ENCODE measurements at places on chromosomes 11 and 22.

DNA sequence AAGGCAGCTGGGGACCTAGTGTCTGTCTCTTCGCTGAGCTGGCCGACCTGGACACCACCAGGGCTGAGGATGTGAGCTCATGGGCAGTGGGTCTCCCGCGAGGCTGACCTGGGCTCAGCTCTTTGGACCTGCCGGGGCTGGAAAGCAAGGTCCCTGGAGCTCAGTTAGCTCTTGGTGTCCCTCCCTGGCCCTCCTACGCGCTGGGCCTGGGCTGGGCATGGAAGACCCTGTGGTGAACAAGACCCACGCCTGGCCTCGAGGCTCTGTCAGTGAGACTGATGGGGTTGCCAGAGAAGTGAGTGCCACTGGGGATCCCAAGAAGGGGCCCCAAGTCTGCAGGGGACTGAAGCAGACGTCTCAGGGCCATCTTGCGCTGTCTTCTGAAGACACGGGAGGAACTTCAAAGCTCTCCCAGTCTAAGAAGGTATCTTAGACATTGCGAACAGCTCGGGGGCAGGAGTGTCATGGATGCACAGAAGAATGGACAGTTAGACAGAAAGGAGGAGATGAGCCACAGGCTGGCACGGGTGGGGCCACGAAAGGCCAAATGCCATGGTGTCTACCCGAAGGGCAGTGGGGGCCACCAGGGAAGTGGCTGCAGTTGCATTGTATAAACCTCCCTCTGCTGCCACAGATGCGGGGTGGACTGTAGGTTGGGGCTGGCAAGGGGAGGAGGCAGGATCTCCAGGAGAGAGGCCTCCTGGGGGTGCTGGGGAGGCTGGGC is 31.2 kb downstream of the NFAM1 start:
- no peak for DNase-seq

DNA sequence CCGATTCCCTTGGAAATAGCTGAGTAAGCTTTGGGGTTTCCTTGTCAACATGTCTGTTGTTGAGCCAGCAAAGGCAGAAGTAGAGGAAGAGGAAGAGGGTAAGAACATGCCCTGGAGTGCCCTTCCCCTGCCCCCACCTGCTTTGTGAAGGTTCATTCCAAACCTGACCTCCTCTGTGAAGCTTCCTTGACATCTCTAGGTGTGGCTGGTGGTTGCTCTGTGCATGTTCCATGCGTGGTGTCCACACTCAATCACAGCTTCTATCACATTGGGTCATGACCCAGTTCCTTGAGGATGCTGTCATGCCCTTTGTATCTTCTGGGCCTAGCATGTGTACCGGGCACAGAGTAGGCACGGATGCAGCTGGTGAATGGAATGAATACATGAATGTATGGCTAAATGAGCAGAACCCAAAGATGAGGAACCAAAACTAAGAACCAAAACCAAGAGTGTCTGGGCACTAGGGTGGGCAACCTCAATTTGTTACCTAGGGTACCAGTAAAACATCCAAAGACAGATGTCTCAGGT is 23.7 kb upstream of the FXYD6 start:
- DNase-seq, result no peak

- no peak for DNase-seq
Observed at GRCh38 chr11:62688491-62688890, 839 bp downstream of the LRRN4CL start.

GRCh38 chr11:112555491-112556364 is 295.1 kb upstream of the PLET1 start:
- DNase-seq, result peak; percentile 75

- no peak for DNase-seq
Observed at GRCh38 chr11:11760838-11761237, 80.9 kb upstream of the USP47 start.

DNA sequence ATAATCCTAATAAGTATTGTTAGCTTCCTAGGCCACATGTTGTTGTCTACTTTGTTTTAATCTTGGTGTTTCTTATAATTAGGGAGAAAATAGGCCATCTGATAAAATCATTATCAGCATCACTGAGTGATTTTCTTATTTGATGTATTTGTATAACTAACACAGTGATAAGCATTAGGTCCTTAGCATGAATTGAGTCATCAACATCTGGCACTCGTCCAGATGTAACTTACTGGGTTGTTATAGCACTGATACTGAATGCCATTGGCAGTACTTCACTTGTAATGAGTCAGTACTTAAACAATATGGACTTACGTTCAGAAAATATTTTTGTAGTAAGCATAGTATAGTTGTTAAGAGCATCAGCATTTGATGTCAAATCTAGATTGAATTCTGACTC is 16.2 kb downstream of the API5 start:
- no peak for DNase-seq

GRCh38 chr11:108197351-108197750 is 25.1 kb downstream of the NPAT start:
- DNase-seq, result no peak

GRCh38 chr22:50705851-50706351 is 32.1 kb upstream of the ACR start:
- no peak for DNase-seq

- DNase-seq, result no peak
Observed at GRCh38 chr22:44444341-44445306, 53.4 kb downstream of the RTL6 start.

- no peak for DNase-seq
Observed at GRCh38 chr11:45671246-45672171, 6.1 kb upstream of the CHST1 start.

DNA sequence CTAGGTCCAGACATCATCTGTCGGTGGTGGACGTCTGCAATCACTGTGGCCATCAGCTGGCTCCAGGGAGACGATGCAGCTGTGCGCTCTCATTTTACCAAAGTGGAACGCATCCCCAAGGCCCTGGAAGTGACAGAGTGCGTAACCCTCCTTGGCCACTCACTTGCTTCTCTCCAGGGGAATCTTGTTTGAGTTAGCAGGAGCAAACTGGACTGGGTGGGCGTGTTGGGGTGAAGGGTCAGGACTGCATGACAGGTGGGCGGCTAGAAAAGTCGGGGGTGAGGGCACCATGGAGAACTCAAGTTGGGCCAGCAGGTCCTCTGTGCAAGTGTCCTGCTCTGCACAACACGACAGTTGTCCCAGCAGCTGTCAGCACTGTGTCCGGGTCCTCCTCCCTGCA is 16.2 kb downstream of the SHISA8 start:
- DNase-seq, result no peak

DNA sequence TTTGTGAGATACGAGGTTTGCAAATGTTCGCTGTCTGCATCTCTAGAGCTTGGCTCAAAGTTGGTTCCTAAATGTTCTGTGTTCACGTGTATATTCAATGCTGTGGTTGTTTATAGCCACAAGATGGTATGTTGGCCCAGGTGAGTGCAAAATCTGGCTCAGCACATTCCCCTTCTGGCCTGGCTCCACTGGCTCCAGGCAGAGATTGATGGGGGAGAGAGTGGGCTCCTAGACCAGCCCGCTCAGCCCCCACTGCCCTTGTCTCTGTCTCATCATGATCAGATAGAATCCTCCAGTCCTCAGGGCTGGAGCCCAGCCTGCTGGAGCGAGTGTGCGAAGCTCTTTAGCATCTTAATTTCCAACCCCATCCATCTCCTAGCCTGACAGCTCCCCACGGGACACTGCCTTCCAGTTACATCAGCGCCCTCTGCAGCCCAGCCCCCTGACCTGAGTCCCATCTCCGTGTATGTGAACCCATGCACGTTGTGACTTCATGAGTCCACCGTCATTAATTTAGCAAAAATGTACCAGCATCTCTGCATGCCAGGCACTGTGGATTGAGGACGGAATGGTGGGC is 2.0 kb downstream of the P2RX3 start:
- no peak for DNase-seq

GRCh38 chr11:61332281-61332796 is 566 bp downstream of the DDB1 start:
- peak; percentile 8 for DNase-seq

GRCh38 chr11:88035271-88035670 is 140.0 kb downstream of the RAB38 start:
- DNase-seq, result no peak

- DNase-seq, result no peak
Observed at GRCh38 chr11:69611548-69612526, 29.1 kb upstream of the CCND1 start.

DNA sequence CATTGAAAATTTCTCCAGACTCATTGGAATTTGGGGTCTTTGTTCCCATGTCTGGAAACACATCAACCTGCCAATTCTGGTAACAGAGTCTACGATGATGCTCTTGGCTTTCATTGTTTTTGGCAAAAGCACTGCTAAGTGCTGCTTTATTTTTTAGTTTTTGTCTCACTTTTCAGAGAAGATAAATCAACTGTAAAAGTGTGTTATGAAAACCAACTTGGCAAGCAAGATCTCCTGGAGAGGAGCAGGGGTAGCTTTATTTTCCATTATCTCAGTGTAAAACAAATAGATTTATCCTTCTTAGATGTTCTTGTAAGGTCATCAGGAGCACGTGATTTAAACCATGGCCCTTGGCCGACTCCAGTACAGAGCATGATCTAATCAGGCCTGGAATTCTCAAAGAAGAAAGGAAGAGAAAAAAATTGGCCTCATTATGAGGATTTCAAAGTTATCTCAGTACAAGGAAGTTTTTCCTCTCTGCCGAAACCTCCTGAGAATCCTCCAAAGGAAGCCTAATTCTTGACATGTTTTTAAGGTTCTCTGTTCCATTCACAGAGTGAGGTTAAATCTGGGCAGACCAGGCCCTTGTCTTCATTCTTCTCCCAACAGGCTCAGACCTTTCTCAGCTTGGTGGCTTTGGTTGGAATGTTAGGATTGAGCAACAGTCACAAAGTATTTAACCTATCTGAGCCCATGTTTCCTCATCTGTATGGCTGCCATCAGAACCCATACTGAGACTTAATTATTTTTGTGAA is 16.4 kb upstream of the PAMR1 start:
- no peak for DNase-seq

DNA sequence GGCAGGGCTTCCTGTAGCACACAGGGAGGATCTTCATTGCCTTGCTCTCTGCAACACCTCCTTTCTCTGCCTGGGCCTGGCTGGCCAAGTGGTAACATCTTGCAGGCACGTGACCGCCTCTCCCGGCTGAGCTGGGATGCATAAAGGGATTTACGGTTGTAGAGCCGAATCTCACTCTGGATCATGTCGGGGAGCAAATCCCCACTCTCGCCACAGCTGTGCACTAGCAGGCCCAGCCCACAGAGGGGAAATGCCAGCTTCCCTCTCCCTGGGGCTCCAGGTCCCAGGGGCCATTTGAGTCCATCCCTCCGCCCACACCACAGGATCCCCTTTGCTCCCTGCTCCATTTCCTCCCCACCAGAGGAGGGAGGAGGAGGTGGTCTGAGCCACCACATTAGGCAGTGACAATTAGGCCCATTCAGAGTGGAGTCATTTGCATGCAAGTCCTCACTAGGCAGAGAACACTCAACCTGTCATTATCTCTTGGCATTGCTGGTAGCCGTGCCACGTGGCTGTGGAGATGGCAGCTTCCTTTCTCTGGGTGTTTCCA is 196.7 kb downstream of the DSCAML1 start:
- DNase-seq, result no peak

DNA sequence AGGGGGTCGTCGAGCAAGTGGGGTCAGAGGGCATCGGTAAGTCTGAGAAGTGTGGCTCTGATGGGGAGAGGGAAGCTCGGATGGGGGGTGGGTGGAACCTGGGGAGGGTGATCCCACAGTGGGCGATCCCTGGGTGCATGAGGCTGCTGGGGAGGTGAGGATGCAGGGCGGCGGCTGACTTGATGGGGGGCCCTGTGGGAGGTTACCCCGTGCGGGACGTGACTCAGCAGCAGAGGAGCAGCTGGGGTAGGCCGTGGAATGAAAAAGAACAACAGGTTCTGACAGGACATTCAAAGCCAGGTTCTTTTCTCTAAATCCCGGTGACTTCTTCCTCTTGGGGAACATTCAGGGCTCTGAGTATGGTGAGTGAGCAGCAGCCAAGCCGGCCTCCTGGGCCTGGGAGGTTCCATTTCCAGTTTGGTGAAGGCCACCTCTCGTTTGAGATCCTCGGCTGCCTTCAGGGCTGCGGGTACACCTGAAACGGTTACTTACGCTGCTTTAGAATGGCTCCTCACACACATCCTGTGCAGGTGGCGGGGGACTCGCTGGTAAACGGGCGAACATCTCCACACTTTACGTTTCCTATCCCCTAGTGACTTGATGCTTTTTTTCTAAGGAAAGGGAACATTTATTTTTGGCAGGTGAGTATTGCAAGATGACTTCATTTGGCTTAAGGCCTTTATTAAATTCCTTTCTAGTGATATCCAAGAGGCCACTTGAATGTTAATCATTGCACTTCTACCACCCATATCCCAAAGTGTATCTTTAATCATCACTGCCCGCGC is 278.2 kb downstream of the TBC1D22A start:
- no peak for DNase-seq

DNA sequence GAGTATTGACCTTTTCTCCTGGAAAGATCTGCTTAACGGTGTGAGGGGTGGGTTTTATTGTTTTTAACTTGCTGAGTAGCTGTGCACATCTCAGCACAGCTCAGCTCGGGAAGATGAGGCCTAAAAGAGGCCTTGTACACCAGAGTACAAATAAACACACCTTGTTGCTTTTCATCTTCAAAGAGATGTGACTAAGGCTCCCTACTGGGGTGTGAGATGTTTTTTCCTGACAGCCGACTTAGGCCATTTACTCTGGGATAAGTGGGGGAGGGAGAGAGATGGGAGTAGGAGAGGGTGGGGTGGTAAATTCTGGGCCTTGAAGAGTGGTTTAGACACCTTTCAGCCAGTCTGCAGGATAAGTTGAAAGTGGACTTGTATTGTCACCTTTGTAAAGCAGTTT is 2.9 kb downstream of the LDLRAD3 start:
- DNase-seq, result no peak

GRCh38 chr11:1844221-1845094 is 5.7 kb downstream of the TNNI2 start:
- DNase-seq, result peak; percentile 46

GRCh38 chr11:33651990-33652389 is 48.6 kb downstream of the C11orf91 start:
- no peak for DNase-seq

DNA sequence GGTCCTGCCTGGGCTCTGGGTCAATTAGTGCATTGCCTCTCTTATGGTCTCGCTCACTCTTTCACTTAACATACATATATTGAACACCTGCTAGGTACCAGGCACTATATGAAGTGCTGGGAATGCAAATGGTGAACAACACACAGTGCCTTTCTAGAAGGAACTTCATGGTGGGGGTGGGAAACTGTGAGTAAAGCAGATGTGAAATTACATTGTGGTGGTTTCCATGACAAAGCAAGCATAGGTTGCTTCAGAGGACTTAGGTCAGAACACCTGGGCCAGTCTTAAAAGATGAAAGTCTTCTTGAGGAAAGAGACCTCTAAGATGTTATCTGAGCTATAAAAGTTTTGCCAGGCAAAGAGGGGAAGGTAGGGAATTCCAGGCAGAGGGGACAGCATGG is 231.3 kb downstream of the BUD13 start:
- DNase-seq, result no peak

DNA sequence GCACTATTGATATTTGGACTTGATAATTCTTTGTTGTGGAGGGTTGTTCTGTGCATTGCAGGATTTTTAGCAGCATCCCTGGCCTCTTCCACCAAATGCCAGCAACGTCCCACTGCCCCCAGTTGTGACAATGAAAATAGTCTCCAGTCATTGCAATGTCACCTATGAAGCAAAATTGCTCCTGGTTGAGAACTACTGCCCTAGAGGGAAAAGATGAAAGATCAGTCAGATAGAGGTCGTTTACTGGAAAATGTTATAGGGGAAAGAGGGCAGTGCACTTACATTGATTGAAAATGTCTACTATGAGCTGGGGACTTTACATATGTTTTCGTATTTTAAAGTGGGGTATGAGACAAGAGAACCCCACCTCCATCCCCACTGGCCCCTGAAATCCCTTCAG is 77.1 kb upstream of the FAM181B start:
- DNase-seq, result no peak

All from stimulated activated CD4-positive, alpha-beta T cell treated with anti-CD3 and anti-CD28 coated beads, Interleukin-1b, Interleukin-23, amount 100 ng/mL, for 48 hours (primary cell).